Stimulated activated CD8-positive, alpha-beta memory T cell treated with anti-CD3 and anti-CD28 coated beads, Interleukin-4, amount 100 ng/mL, for 4 hours (primary cell): ENCODE measurements at places on chromosomes 4 and X.

DNA sequence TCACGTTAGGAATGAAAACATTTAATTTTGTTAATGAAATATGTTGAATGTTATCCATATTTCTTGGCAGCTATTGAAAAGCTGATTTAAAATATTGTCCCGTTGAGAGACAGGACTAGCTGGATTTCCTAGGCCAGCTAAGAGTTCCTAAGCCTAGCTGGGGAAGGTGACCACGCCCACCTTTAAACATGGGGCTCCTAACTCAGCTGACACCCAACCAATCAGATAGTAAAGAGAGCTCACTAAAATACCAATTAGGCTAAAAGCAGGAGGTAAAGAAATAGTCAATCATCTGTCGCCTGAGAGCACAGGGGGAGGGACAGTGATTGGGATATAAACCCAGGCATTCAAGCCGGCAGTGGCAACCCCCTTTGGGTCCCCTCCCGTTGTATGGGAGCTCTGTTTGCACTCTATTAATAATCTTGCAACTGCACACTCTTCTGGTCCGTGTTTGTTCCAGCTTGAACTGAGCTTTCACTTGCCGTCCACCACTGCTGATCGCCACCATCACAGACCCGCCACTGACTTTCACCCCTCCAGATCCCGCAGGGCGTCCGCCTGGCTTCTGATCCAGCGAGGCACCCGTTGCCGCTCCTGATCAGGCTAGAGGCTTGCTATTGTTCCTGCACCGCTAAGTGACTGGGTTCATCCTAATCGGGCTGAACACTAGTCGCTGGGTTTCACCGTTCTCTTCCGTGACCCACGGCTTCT lies 308.9 kb downstream of the GLUD2 start:
- no peak for DNase-seq

DNA sequence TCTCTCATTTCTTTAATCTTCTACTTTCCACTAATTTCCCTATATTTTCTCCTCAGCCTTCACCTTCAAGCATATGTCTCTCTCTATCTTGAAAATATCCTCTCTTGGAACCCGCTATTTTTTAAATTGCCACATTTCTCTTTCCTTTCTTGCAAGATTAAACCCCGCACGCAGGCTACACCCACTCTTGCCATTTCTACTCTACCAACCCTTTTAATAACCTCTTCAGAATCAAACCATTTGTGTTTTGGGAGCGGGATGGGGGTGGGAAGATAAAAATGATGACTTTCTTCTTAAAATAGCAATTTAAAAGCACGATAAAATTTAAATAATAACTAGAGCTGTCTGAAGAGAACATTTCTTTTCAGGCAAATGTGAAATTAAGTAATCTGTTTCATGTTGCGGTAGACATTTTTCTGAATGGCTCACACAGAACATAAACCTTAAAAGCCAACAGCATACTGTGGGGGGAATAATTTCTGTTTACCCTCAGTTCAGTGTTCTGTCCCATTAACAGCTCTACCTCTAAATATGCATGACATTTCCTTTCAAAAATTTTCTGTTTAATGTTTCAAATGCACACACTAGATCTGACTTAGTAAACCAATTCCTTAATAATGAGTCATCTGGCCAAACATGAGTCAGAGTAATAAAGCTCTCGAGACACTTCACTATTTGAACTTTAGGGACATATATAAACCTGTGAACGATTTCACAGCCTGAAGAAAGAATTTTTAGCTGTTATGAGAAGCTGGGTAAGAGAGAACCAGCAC lies 20.5 kb downstream of the ARSJ start:
- no peak for DNase-seq

- DNase-seq, result no peak
Measured at GRCh38 chr4:153207567-153207966, 3.3 kb downstream of the TRIM2 start.

GRCh38 chr4:182391111-182391684 lies 148.0 kb downstream of the TENM3 start:
- no peak for DNase-seq

DNA sequence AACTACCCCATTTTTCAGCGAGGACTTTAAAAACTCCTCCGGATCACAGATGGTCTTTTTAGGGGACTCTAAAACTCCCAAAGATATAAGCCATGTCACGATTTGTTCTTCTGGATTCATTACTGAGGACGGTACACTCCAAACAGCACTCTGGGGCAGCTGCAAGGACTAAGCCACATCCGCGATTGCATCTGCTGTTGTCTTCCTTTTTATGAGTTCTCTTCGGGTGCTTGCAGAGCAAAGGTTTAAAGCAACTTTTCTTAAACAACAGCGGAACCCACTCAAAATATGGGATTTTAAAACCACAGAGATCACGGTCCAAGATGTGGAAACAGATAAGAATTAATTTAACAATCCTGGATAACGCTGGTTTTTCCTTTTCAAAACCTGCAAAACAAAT lies at the start of gene ARHGEF6:
Gene ARHGEF6, minus strand, starts transcription at position 170 of the 400 bp plus-strand sequence. Its CDS starts 50 bp downstream, at position 120.
- no peak for DNase-seq

GRCh38 chr4:139214039-139214534 lies 37.1 kb upstream of the ELF2 start:
- no peak for DNase-seq

DNA sequence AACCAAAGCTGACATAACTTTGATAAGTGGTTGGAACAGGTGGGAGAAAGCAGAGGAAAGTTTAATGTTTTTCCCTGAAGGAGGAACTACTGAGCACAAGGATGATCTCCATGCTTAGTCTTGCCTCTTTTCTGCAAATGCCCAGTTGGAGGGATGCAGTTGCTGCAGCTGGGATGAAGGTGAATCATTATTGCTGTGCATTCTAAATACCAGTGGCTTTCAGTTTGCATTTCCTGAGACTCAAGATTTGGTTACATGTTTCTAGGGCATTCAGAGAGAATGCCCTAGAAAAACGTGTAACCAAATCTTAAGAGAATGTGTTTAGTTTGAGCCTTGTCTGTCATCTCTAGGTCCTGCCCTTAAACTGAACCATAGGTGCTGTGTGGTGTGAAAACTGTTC lies 42.2 kb downstream of the METTL14 start:
- DNase-seq, result no peak

DNA sequence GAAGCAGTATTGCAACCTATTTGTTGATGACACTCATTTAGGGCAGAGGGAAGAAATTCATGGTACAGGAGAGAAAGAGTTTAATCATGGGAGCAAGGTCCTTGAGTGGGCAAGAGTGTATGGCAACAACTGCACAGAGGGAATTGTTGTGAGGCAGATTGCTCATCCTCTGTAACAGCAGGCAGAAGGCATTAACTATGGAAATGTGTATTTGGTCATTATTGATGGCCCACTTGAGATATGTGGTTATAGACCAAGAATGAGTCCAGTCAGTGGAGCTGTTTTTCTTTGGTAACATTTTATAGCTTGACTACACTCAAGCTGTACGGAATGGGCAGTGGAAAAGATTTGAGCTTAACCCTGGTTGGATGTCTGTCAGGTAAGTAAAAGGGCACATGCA lies 15.9 kb downstream of the PLRG1 start:
- DNase-seq, result no peak

DNA sequence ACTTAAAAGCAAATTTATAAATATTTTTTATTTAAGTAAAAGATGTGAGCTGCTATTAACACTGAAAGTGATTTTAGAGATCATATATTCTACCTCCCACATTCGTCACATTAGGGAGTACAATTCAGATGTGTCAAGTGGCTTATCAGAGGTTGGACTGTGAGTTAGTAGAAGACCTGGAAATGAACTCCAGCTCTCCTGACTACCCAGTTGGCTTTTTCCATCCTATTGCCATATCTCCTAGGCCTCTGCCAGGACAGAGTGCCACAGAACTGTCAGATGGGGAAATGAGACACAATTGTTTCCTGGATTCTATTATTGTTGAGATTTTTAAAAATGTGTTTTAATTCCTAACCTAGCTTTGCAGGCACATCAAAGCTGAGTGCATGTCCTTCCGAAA lies 634.1 kb upstream of the MAGEB2 start:
- DNase-seq, result no peak

GRCh38 chrX:21926527-21927278 lies 13.8 kb upstream of the SMS start:
- no peak for DNase-seq

DNA sequence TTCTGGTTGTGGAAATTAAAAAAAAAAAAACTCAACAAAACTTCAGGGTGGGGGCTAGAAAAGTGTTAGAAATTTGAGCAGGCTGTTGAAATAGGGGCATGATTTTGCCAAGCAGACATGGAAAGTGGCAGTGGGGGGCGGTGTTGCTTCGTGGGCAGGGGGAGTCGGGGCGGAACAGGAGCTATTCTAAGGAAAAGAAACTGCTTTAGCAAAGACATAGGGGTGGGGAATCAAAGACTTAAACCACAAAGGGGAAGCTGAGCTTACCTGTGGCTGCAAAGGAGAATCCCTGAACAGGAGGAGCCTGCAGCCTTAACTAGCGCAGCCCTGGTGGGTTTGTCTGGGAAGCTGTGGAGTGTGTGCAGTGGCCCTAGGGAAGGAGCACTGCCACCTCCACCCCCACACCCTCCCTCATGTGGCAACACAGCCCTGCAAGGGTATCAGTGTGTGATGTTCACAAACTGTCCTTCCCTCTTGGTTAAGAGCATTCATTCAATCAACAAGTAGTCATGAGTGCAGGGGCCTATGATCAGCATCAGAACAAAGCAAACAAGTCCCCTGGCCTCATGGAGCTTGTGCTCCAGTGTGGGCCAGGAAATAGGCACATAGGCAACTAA lies 20.5 kb downstream of the SEL1L3 start:
- no peak for DNase-seq

- no peak for DNase-seq
Measured at GRCh38 chr4:137627739-137628460, 95.6 kb upstream of the PCDH18 start.

GRCh38 chr4:113053883-113054282 lies 4.4 kb downstream of the ANK2 start:
- DNase-seq, result no peak

GRCh38 chrX:133922390-133922771 lies 63.0 kb downstream of the GPC3 start:
- DNase-seq, result no peak

DNA sequence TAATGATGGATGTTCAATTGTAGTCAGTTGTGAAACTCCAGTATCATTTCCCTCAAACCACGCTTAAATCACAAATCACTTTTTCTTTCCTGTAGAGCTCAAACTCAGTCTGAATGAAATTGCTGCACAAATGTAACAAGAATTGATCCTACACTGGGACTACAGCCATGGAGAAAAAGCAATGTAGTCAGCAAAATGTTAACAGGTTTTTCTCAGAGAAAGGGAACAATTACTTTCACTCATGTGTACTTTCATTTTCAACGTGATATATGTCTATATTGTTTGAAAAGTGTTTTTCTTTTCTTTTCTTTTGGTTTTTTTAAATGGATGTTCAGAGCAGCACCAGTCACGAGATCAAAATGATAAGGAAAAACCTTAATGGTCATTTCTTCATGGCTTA lies 22.7 kb downstream of the SDAD1 start:
- DNase-seq, result no peak

DNA sequence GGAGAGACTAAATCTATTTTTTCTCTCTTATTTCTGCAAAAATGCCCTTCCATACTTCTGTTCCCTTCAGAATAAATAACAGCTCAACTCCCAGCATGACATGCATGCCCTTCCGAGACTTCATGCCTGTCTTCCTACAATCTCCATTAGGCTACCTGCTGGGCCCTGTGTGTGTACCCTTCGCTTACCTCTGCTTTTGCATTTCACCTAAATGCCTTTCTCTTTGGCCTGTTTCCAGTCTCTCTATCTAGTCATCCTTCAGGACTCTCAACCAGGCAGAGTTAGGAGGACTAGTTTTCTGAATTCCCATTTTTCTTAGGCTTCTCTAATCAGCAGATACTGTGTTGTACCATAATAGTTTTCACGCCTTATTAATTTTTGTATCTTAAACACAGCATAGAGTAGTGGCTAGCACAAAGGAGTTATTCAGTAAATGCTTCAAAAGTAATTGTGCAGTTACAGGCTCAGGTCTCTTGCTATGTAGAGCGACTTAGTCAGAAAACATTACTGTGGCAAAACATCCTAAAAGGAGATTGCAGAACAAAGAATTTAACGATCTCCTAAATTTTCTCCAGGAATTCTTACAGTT lies 20.5 kb downstream of the SEPTIN11 start:
- no peak for DNase-seq

GRCh38 chrX:108309144-108309543 lies 129.1 kb downstream of the COL4A6 start:
- DNase-seq, result no peak

- no peak for DNase-seq
Measured at GRCh38 chr4:12409507-12410190, 981.0 kb upstream of the HS3ST1 start.

GRCh38 chr4:102288497-102288896 lies 56.8 kb downstream of the SLC39A8 start:
- no peak for DNase-seq

- no peak for DNase-seq
Measured at GRCh38 chr4:11831739-11832138, 403.0 kb upstream of the HS3ST1 start.

DNA sequence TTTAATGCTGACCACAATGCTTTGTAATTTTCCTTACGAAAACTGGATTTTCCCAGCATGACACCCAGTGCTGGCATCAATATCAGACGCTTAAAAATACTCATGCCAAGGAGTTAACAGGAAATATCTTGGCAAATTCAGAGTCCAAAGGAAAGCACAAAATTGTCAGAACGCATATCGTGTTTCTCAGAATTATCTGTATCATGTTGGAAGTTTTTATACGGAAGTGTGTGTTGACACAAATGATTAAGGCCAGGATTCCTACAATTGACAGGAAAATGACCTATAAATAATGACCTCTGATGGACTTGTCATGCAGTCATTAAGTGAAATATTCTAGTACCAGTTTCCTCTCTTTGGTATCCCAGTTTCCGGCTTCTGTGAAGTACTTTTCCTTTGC lies 132.1 kb upstream of the TLL1 start:
- no peak for DNase-seq

DNA sequence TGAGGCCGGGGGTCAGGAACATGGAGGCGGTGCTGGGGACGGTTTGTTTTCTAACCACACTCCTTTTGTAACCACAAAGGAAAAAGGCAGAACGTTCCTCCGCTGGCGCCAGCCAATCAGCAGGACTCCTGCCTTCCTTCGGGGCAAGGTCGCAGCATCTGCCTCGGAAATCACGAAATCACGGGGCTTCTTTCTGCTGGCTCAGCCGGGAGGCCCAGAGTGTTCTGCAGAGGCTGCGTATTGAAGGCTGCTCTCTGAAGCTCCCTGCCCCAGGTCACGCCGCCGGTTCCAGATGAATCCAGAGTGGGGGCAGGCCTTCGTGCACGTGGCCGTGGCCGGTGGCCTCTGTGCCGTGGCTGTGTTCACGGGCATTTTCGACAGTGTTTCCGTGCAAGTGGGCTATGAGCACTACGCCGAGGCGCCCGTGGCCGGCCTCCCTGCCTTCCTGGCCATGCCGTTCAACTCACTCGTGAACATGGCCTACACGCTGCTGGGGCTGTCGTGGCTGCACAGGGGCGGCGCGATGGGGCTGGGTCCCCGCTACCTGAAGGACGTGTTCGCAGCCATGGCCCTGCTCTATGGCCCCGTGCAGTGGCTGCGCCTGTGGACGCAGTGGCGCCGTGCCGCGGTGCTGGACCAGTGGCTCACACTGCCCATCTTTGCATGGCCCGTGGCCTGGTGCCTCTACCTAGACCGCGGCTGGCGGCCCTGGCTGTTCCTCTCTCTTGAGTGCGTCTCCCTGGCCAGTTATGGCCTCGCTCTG lies 9.4 kb downstream of the TMEM187 start:
- DNase-seq, result no peak

GRCh38 chrX:105565856-105566255 lies 256.5 kb upstream of the NRK start:
- no peak for DNase-seq
